ENCODE measurements at places on chromosomes 2 and 18.
A peak's percentile ranks its signal among the peaks of the same experiment; 100 is the strongest.

GRCh38 chr2:167411367-167411766 lies 523.1 kb downstream of the XIRP2 start:
- DNase-seq: no peak

DNA sequence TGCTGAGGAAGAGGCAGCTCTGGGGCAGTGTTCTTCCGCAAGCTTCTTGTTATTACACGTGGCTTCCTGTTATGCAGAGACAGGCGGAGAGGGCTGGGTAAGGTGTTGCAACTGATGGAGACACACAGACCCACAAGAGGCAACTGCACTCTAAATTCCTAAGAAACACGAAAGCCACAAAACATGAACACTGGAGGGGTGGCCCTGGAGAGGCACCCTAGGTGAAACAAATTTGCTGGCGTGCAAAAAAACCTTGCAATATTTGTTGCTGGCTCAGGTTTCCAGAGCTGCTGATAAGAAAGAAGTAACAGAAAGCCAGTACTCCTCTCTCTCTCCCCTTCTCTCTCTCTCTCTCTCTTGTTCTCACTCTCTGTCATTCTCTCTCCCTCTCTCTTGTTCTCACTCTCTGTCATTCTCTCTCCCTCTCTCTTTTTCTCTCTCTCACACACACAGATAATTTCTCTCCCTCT lies 31.8 kb downstream of the ARHGAP25 start:
- peak; percentile 57 for DNase-seq

DNA sequence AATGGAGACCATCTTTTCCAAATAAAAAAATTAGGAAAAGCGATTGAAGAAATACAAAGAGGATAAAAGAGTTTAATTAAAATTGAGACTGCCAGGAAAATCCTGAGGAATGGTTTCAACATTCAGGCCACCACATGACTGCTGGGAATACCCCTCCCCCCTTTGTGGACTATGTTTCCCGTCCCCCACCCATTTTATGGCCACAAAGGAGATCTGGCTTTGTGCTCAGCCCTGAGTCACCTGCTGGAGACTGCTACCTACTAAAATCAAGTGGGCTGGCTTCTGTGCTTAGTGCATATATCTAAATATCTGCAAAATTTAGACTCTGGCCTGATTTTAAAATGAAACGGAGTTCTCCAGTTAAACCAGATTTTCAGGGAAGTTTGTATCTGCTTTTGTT lies 10.1 kb downstream of the RND3 start:
- DNase-seq: no peak

- DNase-seq: no peak
These were observed 2.4 kb upstream of the NEDD4L start for GRCh38 chr18:58041633-58042032.

DNA sequence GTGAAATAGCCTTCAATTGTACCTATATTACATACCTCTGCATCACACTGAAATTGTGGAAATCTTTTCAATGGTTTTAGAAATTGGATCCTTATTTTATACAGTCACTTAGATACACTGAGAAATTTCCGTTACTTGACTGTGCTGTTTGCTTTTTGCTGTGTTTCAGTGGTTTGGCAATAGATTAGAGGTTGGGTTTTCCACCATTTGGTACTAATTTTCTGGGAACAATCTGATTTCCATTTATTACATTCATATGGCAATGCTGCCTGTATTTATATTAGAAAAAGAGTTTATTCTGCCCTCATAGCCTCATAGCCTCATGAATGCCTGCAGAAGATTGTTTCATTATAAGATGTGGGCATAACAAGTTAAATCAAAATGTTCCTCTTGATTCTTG lies 285.0 kb downstream of the GULP1 start:
- no peak for DNase-seq

DNA sequence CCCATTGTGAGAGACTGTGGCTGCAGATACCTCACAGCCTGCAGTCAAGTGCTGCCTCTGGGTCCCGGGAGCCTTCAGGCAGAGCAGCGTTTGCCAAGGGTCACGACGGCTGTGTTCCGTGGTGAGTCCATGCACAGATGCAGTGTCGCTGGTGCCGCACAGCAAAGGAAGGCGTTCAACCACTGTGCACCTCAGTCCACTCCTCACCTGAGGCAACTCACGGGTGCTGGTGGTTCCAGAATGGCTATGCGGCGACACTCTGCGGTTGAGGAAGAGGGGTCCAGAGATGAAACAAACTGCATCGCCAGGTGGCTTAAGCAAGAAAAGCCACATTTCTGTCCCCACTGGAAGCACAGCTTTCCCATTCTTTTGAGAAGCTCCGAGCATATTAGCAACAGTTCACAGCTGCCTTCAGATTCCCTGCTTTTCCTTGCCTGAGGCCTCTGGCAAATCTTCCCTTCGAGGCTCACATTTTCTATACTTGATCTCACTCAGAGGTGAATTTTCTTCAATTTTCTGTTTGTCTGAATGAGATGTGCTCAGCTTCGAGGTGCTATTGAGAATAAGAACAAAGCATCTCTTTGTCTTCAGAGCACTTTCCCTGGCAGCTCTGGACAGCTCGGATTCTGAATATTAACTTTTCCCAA lies 208.8 kb upstream of the TWIST2 start:
- DNase-seq: no peak

DNA sequence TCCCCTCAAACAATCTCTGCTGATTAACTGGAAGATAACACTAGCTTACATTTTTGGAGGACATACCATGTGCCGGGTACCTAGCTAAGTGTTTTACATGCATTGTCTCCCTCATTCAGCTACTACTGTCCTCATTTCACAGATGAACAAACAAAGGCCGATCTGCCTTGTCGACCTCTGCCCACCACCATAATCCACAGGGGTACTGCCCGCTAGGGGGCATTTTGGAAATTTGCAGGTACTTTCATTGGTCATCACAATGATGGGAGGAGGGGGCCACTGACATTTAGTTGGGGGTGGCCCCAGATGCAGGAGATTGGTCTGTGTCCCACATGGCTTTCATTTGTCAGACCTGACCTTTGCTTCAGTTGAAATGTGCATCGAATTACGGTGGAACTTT lies 3.9 kb upstream of the TMEM163 start:
- no peak for DNase-seq

DNA sequence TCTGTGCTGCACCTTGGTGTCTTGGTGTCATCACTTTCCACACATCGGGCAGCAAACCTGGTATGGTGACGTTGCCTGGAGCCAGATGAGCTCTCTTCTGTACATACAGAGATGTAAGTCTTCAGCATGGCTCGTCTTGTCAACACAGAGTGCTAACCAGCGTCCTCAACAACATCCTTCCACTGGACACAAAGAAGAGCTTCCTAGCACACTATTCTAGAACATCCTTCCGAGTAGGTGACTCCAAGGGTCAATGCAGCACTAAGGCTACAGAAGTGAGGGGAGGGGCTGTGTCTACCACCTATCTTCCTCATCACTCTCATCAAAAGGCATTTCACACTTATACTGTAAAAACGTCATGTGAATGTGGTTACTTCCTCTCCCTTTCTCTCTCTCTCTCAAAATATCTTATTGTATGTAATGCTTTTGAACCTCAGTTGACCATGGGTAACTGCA lies 108.1 kb upstream of the SLC1A4 start:
- no peak for DNase-seq

DNA sequence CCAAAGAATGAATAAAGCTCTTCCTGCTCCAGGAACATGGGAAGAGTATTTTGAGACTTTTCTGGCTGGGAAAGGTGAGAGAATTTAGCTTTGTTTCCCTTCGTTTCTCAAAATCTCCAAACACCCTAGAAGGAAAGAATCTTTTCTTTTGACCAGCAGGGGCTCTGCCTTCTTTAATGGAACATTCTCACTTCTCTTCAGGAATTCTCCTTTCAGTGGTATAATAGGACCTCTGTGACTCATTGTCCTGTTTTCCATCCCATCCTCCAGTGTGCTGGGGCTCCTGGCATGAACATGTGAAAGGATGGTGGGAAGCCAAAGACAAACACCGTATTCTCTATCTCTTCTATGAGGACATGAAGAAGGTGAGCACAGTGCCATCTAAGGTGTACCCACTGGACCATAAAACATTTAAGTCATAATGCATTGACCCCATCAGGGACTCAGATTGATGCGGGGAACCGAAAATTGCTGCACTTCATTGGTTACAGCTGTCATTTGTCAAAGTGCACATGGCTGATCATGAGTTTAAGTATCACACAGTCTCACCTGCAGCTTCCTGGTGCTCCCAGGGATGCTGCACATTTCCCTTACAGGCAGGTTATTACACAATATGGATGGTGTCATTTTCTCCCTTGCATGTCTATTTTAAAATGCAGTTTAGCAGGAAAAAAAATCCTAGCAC lies 5.5 kb downstream of the SULT1C4 start:
- DNase-seq: no peak

GRCh38 chr2:181130686-181131085 lies 150.3 kb downstream of the UBE2E3 start:
- no peak for DNase-seq

GRCh38 chr18:3405713-3406112 lies 44.3 kb upstream of the TGIF1 start:
- DNase-seq: no peak

DNA sequence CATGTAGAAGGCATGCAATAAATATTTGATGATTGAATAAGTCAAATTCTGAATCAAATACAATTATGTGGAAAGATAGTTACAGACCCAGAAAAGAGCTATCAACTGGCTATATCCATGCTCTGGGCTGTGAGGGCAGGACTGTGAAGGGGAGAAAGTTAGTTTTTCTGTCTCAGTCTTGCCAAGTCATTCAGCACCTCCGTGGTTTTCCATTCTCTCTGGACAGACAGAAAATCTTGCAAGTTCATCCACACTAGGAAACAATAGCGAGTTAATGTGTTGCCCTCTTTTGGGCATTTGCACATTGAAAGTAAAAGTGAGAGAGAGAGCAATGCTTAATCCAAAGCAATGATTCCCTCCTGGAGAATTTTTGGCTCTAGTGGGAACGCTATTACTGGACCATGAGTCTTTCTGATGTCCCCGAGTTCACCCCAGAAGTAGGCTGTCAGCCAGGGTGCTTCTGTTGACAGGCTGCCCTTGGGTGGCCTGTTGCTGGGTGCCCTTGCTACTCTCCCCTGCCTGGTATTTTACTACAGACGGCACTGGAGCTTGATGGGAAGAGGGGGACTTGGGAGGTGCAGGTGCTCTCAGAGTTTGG lies 238.3 kb downstream of the LOXHD1 start:
- no peak for DNase-seq

- DNase-seq: no peak
These were observed 209.9 kb downstream of the TDRD15 start for GRCh38 chr2:21333684-21334083.
